ENCODE measurements at places on chromosomes 1 and 21.
A peak's percentile ranks its signal among the peaks of the same experiment; 100 is the strongest.

DNA sequence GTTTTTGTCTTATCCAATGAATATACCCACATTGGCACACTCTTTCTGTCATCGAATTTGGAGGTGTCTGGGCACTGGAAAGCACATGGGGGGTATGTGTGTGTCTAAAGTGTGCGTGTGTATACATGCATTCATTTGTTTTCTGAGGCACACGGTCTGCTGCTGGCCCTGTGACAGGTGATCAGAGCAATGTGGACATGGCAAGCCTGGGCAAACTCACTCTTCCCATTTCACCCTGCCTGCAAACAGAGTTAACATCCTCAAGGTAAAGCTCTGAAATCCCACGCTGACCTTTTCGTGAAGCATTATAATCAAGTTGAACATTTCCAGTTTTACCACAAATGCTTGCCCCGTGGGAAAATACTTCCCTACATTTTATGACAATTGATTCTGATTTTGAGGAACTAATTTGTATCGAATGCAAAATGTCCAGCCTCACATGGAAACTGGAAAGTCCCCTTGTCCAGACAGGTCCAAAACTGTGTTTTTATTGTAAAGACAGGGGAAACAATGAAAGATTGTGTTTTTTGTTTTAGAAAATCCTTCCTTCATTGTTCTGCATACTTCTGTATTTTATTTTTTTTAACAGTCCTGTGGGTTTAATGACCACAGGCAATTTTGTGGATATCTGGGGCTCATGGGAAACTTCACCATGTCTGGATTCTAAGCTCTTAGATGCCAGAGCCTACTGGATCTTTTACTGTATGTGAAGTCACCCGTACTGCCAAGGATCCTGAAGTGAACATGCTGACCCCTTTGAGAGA lies 160.9 kb downstream of the PBX1 start:
- no peak for DNase-seq

- no peak for DNase-seq
Measured at GRCh38 chr1:40140211-40140973, 20.8 kb upstream of the RLF start.

DNA sequence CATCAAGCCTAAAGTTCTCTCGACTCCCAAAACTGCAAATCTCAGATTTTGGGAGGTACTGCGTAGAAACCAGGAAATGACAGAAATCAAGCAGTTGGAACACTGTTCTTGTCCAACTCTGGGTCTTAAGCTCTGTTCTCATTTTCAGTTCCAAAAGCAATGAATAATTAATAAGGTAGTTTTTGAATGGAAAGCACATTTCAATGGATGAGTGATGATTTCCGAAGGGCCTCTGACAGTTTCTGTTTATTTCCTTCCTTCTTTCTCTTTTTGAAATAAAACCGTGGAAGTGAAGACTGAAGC lies 20.9 kb upstream of the TARBP1 start:
- no peak for DNase-seq

- DNase-seq, result peak; percentile 54
Measured at GRCh38 chr1:1616045-1616790, 918 bp downstream of the MIB2 start.

DNA sequence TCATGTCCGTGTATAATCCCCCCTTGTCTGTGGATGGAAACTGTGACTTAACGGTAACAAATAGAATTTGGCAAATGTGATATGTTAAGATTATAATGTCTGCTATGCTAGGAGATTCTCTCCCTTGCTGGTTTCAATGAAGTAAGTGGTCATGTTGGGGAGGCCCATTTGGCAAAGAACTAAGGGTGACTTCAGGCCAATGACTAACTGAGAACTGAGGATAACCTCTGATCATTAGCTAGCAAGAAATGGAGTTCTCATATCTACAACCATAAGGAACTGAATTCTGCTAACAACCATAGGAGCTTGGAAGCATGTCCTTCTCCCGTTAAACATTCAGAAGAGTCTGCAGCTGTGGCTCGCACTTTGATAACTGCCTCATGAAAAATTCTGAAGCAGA lies 2.3 kb downstream of the IFI44L start:
- no peak for DNase-seq

- peak; percentile 40 for DNase-seq
Measured at GRCh38 chr1:27392096-27392777, at the start of gene GPR3. Gene GPR3 (plus strand): TSS chr1:27392622. CDS start chr1:27393799, 1,177 bp downstream.

GRCh38 chr21:21079646-21080045 lies 81.4 kb downstream of the NCAM2 start:
- no peak for DNase-seq

All from NCI-H526 (cell line).